ENCODE measurements at places on chromosomes 7 and 10. TPM values are rescaled to one million over a fixed set of nuclear protein-coding genes. Genes with fewer than 3 reads are reported as not detected.

DNA sequence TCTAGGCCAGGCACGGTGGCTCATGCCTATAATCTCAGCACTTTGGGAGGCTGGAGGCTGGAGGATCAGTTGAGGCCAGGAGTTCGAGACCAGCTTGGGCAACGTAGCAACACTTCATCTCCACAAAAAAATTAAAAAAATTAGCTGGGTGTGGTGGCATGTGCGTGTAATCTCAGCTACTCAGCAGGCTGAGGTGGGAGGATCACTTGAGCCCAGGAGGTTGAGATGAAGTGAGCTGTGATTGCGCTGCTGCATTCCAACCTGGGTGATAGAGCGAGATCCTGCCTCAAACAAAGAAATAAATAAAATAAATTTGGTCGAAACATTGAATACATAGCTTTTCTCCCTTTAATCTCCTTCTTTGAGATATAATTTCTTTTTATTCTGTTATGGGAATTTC is 80.6 kb upstream of the ITGB1 start:
- DNase-seq: no peak

DNA sequence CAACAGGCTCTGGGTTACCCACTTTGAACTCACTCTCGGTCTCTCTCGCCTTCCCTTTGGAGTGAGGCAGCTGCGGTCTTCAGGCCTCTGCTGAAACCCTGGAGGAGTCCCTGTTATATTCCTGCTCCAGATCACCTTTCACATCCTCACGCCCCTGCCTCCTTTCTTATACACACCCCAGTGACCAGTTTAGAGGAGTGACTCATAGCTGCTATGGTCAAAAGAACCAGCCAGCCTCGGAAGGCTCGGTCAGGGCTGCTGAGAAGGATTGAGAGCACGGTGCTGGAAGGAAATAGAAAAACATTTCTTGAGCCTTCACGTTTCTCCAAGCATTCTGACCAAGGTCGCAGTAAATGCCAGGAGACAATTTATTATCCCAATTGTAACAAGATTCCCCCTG is 28.3 kb upstream of the SVOPL start:
- no peak for DNase-seq

- no peak for DNase-seq
Measured at GRCh38 chr10:125591886-125592285, 91.1 kb downstream of the TEX36 start.

GRCh38 chr7:18292584-18292983 is 203.0 kb upstream of the HDAC9 start:
- no peak for DNase-seq

GRCh38 chr7:111324228-111324627 is 233.3 kb downstream of the LRRN3 start:
- DNase-seq: peak; percentile 28

DNA sequence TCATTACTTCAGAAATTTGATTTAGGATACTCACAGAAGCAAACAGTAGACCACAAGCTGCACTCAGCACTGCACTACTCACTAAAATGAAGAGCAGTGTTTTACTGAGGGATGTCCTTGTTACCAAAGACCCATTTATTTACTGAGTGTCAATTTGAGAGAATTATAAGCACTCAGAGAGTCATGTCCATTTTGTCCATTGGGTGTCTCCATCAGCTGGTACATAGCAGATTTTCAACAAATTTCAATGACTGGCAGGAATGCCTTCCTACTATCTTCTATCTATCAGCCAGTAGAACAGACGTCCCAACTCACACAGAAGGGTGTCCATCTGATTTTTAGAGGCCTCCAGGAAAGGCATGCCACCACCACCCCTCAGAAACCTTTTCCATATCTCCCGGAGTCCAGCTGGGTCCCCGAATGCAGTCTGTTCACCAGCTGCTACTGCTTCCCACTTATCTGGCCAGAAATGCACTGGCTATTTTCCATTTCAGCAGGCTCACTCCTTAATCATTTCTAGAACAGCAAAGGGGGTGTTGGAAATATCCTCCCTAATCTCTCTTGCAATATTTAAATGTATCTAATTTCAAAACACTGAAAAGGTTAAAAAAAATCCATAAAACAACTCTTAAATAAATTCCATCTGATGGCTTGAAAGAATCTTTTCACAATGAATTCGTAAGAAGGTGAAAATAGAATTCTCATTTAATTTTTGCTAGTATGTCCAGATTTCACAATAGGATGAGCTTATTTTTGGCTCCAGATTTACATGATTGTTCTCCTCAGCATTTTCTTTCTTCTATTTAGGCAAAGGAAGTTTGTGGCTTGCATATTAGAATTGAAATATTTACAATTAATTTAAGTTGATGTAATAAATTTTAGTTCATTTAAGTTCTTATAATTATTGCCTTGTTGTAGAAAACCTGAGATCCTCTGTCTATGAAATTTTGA is 1164.0 kb upstream of the CELF2 start:
- DNase-seq: no peak

DNA sequence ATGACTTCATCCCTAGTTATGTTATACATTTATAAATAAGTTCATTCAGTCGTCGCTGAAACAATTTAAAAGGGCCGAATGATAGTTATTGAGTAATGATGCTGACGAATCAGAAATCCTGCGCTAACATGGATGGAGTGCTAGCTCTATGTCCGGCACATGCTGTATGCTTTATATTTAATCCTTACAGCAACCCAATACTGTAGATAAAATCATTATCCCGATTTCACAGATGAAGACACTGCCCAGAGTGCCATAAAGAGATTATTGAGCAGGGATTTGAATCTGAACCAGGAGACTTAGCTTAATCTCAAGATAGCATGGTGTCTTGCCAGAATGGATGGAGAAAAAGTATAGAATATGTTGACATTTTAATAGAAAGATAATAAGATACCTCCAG is 1.1 kb upstream of the ICA1 start:
- DNase-seq: no peak

- no peak for DNase-seq
Measured at GRCh38 chr7:12210179-12211053, 678 bp upstream of the TMEM106B start.

DNA sequence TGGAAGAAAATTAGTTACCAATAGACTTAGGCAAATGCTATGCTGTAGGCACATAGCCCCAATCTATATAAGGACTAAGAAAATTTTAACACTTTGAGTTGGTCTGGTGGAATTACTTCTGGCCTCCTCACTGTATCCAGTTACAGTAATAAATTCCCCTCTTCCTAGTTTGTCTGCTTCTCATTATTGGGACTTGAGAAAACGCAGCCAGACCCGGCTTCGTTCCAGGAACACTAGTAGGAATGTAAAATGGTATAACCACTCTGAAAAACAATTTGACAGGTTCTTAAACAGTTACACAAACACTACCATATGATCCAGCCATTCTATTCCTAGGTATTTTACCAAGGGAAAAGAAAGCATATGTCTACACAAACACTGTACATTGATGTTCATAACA is 150.2 kb downstream of the VPS50 start:
- DNase-seq: no peak

- DNase-seq: peak; percentile 63
Measured at GRCh38 chr10:4663162-4663992, 162.6 kb upstream of the AKR1E2 start.

- DNase-seq: no peak
Measured at GRCh38 chr10:26860102-26860442, 686 bp downstream of the ABI1 start.

DNA sequence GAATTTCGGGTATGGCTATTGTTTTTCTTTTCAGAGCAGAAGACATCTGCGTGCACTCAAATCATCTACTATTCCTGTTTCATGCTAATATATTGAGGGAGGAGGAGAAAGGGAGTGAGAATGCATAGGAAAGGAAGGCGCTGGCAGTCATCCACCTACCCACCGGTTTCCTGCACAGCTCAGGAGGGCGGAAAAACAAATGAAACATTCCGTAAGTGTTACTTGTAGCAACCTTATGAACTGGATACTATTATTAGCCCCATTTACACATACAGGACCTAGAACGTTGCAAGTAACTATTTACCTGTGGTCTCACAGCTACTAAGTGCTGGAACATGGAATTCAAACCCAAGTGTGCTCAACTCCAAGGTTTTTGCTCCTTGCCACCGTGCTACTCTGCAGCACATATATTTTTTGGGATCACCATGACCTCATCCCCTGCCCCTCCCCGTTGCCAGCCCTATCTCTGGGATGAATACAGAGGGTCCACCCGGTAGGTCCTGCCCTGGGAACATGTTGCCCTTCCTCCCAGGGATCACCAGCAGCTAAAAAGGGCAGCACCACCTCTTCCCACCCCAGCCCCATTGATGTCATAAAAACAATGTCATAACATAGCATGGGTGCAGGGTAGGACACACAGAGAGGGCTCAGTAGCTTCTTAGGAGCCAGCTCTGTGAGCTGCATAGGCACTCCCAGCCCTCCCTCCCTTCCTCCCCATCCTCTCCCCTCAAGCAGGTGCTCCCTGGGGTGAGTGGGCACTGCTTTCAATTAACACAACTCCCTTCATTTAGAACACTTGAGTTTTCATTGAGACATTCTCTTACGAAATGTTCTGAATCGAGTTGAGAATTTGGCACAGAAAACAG is 16.9 kb downstream of the GFRA1 start:
- no peak for DNase-seq

DNA sequence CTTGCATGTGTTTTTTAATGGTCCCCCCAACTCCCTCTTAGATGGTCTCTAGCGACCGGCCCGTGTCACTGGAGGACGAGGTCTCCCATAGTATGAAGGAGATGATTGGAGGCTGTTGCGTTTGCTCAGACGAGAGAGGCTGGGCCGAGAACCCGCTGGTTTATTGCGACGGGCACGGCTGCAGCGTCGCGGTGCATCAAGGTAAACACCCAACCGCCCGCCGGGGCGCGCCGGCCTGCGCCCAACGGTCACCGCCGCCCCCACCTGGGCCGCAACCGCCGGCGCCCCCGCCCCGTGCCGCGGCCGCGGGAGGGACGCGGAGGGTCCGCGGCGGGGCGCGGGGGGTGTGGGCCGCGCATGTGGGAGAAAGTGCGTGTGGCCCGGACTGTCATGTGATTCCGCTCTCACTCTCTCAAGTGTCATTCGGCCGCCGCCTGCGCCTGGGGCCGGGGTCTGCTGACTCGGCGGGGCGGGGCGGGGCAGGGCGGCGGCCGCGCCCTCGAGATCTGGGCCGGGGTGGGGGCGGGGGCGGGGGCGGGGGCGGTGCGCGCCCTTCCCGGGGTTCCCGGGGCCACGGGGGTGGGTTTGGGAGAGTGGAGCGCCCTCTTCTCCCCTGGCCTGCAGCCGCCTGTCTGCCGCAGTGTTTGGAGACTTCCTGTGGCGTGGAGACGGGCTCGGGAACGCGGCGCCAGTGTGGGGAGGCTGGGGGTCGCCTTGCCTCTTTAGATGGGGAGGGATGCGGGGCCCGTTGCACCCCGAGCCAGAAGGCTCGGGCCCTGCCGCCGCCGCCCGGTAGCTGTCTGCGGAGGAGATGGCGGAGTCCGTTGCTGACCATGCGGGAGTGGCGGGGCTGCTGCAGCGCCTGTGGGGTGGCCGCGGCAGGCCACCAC is 817 bp downstream of the MLLT10 start:
- DNase-seq: peak; percentile 75

DNA sequence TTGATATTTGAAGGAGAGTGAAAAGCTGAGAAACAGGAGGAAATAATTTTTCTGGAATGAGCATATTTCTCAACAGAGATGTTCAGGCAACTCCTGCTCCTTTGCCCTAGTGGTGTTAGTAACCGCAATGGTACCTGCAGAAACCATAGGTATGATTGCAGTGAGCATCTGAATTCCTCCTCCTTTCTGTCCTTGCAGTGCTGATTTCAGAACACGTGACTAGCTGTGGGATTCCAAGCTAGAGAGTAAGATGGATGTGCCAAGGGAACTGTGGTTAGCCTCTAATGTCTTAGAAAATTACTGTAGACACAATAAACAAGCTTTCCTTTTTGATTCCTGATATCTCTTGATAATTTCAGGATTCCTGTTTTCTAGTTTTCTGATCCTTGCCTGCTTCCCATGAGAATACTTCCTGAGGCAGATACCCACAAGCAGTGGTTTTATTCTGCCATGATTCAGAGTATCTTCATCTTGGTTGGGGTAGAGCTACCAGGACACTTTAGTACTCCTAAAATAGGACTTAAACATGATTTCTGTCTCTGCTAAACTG is 27.5 kb downstream of the LRGUK start:
- no peak for DNase-seq

- peak; percentile 65 for DNase-seq
Measured at GRCh38 chr10:23525406-23525805, 86.5 kb downstream of the OTUD1 start.

- DNase-seq: no peak
Measured at GRCh38 chr7:115906731-115907130, 123.8 kb downstream of the TFEC start.

DNA sequence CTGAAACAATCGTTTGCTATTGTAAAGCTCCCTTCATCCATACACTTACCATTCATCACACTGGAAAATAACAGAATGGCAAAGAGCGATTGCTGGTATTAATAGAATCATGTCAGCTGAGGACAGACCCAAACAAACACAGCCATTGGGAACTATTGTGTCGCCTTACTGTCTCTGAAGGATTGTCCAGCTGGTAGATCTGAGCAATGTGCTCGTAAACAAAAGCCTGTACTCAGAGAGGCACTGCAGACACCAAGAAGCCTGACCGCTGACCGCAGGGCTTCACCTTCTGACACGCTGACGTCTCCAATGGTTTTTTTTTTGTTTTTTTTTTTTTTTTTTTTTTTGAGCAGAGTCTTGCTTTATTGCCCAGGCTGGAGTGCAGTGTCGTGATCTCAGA is 151.0 kb upstream of the FRMD4A start:
- no peak for DNase-seq

DNA sequence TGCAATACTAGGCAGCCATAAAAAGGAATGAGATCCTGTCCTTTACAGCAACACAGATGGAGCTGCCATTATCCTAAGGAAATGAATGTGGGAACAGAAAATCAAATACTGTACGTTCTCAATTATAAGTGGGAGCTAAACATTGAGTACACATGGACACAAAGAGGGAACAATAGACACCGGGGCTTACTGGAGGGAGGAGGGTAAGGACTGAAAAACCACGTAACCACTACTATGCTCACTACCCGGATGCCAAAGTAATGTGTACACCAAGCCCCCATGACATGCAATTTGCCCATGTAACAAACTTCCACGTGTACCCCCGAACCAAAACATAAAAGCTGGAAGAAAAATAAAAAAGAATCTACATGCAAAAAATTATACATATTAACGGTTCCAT is 587.0 kb downstream of the PARD3 start:
- DNase-seq: no peak

GRCh38 chr7:94562525-94562924 is 52.9 kb downstream of the CASD1 start:
- no peak for DNase-seq

DNA sequence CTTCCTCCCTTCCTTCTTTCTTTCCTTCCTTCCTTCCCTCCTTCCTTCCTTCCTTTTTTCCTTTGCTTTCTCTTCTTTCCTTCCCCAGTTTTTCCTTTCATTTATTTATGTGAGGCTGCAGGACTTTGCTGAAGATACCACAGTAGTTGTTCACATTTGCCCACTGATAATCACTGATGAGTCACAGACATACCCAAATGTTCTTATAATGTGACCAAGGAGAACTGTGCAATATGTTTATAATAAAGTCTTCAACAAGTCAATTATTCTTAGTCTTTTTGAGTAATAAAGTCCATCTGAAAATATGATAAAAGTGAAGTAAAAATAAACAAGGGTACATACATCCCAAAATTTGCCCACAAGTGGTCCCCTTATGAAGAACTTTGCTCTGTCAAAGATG is 159.7 kb downstream of the GNAI1 start:
- no peak for DNase-seq

- no peak for DNase-seq
Measured at GRCh38 chr10:73339436-73339835, 19.2 kb downstream of the CFAP70 start.

PLAC9 gene
- not detected for polyA plus RNA-seq

RHOBTB1 gene
- polyA plus RNA-seq: 0.60 TPM

IFIT1B gene
- not detected for polyA plus RNA-seq

COA1 gene
- 28.7 TPM for polyA plus RNA-seq

ANKRD61 gene
- polyA plus RNA-seq: not detected

SPACDR gene
- 2.9 TPM for polyA plus RNA-seq

KDM7A gene
- 28.1 TPM for polyA plus RNA-seq

Data from B cell (primary cell).